Fibroblast of skin of abdomen (primary cell): ENCODE measurements at places on chromosomes 6 and 20.
A peak's percentile ranks its signal among the peaks of the same experiment; 100 is the strongest.

GRCh38 chr6:98514796-98515195 is 319.6 kb upstream of the POU3F2 start:
- DNase-seq, result no peak

DNA sequence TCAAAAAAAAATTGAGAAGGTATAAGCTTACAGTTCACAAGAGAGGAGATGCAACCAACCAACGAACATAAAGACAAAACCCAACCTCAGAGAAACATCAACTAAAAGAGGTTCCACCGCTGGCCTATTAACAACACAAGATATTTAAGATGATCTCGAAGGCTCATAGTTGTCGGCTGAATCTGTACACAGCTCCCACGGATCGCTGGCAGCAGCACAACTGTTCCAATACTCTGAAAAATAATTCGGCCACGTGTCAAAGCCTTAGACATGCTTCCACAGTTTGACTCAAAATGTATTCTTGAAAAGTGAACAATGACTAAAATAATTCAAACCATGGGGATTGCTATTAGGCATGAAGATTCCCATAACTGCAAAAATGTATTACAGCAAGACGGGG is 13.7 kb downstream of the EXOC2 start:
- peak; percentile 35 for DNase-seq

GRCh38 chr6:108417027-108417426 is 122.2 kb downstream of the AFG1L start:
- DNase-seq, result peak; percentile 37

DNA sequence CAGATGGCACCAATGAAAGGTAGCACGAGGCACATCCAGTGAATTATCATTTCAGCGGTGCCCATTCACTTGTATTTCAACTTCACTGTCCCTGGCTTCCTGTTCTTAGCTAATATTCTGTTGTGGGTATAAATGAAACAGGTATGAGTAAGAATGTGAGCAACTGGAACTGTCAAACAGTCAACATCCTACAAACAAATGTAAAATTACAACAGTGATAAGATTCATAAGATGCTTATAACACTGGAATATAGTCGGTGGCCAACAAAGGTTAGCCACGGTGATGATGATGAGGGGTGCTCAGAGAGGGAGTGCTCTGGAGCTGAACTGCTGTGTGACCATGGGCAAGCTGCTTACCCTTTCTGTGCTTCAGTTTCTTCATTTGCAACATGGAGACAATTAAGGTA is 74.9 kb upstream of the TOX2 start:
- DNase-seq, result no peak

DNA sequence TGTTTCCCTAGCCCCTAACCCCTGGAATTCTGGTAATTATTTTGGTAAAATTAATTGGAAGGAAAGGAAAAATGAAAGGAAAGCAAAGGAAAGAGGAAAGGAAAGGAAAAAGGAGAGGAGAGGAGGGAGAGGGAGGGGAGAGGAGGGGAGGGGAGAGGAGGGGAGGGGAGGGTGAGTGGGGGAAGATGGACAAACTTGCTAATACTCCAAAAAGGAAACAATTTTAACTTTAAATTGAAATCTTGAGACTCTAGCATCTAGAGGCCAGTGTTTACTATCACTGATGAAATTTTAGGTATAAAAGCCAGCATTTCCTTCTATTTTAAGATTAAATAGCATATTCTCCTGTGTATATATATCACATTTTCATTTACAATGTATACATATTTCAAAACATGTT is 156.5 kb downstream of the COL12A1 start:
- DNase-seq, result no peak

- no peak for DNase-seq
Measured at GRCh38 chr20:35066194-35066593, 26.4 kb downstream of the TRPC4AP start.

DNA sequence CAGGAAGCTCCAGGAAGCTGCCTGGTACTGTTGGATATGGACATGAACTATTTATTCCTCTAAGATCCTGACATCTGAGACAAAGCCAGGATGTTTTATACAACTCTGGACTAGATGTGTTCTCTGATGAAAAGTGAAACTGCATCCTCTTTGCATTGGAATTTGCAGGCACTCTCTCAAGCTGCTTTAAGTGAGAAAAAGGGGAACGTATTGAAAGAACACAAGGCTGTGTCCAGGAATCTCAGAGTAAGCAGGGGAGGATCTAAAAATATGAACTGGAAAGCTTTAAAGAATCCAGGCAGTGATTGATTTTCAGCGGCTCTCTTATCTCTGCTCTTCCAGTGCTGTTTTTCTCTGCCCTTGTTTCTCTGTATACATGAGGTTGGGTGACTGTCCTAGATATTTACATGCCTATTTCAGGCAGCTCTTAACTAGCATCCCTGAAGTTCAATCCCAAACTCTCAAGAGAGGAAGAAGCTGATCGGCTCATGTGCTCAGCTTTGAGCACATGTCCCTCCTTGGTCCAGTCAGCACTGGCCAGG is 193.8 kb downstream of the PLCB4 start:
- DNase-seq, result peak; percentile 7

GRCh38 chr6:71544028-71544427 is 255.4 kb downstream of the OGFRL1 start:
- peak; percentile 76 for DNase-seq

DNA sequence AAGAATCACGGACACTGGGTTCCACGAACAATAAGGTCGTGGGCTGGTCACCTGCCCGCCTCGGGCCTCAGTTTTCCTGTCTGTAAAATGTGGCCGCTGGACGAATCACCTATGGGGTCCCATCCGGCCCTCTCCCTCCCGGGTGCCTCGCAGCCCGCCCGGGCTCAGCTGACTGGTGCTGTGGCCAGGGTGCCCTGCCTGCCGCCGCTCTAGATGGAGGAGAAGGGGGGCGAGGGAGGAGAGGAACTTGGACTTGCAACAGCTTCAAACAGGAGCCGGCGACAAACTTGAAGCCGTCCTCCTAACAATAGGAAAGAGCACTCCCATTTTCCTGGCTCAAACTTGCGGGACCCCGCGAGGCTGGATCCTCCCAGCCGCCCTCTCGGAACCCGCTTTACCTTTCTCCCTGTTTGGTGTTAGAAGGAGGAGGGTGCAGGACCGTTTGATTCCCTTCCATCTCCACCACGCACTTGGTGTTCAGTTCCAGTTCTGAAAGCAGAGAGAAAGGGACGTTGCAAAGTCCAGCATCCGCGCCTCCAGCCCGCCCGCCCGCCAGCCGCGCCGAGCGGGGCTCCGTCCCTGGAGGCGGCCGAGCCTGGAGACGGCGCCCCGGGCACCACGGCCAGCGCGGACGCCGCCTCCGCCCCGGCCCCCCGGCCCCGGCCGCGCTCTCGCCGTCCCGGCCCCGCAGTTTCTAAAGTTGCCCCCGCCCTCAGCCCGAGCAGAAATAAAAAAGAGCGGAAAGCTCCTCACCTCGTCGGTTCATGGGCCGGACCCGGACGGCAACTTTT is 584 bp downstream of the KIF13A start:
- DNase-seq, result no peak

GRCh38 chr20:18585134-18585533 is 2.7 kb upstream of the DTD1 start:
- peak; percentile 88 for DNase-seq

DNA sequence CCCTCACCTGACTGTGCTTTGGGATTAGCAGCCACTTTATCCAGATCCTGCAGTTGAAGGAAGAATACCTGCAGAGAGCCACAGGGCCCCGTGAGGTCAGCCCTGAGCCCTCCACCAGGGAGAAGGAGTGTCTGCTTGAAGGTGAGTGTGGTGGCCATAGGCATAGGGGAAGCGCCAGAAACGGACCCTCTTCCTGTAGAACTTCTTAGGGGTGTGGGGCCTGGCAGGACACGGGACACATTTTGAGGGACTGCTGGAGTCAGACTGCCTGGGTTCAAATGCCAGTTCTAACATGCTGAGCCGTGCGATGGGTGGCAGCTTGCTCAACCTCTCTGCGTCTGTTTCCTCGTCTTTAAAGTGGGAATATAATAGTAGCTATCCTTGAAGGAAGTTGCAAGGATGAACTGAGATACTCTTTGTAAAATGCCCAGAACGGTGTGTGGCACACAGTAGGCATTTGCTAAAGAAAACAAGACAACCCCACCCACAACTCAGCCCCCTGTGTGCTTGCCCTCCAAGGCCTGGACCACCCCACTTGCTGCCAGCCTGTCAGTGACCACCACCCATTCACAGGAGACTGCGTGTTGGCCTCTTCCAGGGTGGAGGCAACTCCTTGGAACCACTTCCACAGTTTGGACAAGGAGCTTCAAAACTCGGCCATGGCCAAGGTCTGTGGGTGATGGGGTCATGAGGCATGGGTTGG is 4.8 kb upstream of the BAK1 start:
- no peak for DNase-seq

GRCh38 chr6:31308845-31309175 is 36.9 kb upstream of the HLA-C start:
- DNase-seq, result no peak

DNA sequence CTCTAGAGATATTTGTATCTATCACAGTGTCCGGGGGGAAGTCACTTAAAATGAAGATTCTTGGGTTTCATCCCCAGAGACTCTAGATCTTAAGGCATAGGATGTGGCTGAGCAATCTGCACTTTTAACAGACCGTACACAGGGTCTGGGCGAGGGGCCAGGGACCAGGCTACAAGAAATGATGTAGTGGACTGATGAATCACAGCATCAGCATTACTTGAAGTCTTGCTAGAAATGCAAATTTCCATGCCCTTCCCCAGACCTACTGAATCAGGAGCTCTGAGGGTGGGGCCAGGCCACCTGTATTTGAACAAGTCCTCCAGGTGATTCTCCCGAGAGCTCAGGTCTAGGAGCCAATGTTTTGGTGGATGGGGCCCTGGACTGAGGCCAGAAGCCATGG is 168.4 kb downstream of the DOK5 start:
- peak; percentile 96 for DNase-seq

DNA sequence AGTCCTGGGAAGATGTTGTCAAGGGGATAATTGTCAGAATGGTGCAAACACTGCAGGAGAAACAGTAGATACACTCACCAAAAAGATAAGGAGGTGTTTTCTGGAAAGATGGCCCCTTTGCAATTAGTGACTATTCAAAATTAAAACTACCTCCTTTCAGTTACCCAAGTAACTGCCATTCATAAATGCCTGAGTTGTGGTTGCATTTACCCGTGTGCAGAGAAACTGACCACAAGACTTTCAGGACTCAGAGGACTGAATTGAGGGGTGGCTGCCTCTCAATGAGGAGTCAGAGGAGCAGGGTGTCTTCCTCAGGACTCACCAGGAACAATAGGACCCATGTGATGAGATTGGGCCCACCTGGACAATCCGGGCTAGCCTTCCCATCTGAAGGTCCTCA is 39.0 kb downstream of the GCM1 start:
- no peak for DNase-seq

GRCh38 chr6:31386977-31387376 is 16.4 kb upstream of the MICA start:
- no peak for DNase-seq

DNA sequence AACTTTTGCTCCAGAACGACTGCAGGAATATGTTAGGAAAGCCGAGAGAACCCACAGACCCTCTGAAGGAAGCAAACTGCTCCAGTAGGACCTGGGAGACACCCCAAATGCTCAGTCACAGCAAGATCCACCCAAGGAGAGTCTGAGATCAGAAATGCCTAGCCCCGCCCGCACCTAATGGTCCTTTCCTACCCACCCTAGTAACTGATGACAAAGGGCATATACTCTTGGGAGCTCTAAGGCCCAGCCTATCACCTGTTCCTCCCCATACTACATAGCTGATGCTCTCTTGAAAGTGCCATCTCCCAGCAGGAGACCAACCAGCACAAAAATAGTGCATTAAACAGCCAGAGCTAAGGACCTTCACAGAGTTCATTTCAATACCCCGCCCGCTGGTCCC is 67.6 kb downstream of the CD2AP start:
- no peak for DNase-seq
